Stimulated activated CD8-positive, alpha-beta memory T cell treated with anti-CD3 and anti-CD28 coated beads, Interleukin-15, amount 100 ng/mL, for 4 hours (primary cell): ENCODE measurements at places on chromosomes 3 and 15.

GRCh38 chr3:39531066-39531465 lies 63.6 kb downstream of the MOBP start:
- DNase-seq = no peak

GRCh38 chr15:45732662-45733061 lies 97.8 kb downstream of the SQOR start:
- no peak for DNase-seq

DNA sequence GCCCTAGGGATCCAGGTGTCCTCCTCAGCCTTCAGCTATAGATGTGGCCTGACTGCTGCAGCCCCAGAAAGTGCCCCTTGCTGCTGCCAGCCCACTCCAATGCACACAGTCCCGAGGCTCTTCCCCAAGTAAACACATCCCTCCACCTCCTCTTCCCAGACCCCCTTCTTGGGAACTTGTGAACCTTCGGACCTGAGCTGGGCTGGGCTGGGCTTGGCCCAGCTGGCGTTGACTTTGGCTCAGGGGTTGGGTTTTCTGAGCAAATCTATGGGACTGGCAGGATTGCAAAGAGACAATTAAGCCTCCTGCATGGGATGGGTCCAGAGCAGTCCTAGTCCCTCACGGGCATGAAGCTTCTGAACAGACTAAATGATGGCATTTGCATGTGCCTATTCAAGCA lies 14.7 kb downstream of the VIPR1 start:
- DNase-seq = no peak

DNA sequence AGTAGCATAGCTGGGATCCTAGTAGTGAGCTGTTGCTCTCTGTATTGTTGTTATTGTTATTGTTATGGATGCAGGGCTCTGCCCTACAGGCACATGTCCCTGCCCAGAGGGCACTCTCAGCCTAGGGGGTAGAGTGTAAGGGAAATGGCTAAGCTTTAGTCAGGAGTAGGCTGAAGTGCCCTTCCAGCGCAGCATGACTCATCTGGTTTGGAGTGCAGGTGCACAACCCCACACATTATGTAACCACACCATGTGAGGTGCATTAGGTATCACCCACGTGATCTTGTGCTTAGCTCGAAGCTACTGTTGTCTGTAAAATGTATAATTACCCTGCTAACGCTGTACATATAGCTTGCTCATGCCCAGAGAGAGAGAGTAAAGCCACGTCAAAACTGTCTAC lies 48.3 kb upstream of the TIPARP start:
- DNase-seq = no peak

GRCh38 chr3:11465744-11466616 lies 177.7 kb downstream of the VGLL4 start:
- no peak for DNase-seq

DNA sequence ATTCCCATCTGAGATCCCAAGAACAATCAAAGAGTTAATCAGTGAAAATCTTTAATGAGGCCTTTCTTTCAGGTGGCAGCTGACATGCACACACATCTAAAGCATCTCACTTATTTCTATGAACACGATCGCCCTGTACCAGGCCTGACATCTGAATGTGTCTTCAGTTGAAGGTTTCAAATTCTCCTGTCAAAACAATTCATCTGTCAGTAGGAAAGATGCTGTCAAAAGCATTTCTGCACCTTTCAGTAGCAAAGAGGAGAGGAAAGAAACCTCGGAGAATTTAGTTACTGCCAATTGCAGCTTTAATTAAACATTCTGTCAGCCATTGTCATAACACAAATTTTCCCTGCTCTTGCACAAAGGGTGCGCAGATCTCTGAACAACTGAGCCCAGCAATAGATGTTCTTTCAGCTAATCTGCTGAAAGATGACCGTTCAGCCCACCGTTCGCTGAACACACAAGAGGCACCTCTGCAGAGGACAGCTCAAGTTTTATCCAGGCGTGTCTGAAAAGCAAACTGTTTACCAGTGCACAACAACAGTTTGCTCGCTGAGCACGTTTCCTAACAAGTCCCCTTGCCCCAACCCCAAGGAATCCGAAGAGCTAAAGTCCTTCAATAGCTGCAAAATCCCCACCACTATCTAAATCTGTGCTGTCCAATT lies 34.1 kb downstream of the LRIG1 start:
- no peak for DNase-seq

- DNase-seq = no peak
Measured at GRCh38 chr3:63977893-63978292, 45.4 kb downstream of the PSMD6 start.

- no peak for DNase-seq
Measured at GRCh38 chr3:188394623-188395022, 240.7 kb downstream of the LPP start.

DNA sequence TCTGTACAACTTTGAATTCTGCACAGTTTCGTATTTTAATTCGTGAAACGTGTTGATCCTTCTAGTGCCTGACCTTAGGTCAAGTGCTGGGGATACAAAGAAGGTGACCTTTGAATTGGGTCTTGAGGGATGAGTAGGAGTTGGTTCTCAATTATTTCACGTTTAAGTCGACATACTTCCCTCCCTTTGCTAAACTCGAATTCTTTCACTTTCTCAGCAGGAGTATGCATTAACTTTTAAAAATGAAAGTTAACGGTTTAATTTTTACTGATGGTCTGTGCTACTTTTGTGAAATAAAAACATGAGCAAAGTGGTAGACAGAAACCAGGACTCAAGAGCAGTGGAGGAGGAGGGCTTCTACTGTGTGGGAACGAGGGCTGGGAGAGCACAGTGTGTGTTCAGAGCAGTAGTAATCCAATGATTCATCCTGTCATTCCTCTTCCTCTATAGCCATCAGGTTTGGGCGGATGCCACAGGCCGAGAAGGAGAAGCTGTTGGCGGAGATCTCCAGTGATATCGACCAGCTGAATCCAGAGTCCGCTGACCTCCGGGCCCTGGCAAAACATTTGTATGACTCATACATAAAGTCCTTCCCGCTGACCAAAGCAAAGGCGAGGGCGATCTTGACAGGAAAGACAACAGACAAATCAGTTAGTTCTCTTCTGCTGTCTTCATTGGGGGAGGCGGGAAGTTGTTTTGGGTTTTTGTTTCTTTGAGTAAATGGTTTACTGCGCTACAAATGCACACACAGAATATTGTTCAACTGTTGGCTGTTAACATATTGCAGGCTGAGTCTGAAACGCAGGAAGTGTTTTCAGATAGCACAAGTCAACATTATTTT lies 78.6 kb upstream of the TSEN2 start:
- no peak for DNase-seq

- DNase-seq = no peak
Measured at GRCh38 chr3:60909526-60909925, 341.7 kb downstream of the FHIT start.

- no peak for DNase-seq
Measured at GRCh38 chr3:167406876-167407492, 26.9 kb upstream of the ZBBX start.

DNA sequence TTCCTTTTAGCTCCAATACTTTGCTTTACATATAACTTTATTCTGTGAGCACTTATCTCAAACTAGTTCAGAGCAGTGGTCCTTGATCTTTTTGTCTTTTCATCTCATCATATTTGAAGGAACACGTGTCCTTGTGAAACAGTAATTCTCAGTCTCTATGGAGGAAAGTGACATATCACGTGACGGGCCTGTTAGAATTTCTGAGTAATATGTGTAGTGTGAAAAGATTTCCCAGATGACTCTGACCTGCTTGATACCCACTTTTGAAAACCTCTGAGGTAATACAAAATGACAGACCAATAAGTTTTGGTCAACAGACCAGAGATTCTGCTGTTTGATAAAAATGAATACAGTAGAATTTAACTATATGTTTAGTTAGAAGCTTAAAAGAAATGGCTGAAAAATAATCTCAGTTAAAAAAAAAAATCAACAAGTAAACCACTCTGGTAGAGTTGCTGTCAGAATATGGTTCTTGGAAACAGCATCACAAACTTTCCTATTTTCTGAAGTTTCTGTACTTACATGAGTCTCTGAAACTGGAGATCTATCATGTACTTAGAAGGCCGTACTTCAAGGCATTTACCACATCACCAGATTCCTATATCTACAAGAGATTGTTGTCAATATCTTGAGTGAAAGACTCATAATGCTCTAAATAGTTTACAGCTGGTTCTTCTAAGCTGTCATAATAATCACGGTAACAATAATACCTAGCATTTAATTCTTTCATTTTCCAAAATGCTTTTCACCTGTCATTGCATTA lies 590.2 kb upstream of the TBL1XR1 start:
- no peak for DNase-seq

- DNase-seq = no peak
Measured at GRCh38 chr3:141333836-141334626, 34.3 kb upstream of the ZBTB38 start.

GRCh38 chr15:55106155-55106554 lies 90.6 kb downstream of the RSL24D1 start:
- no peak for DNase-seq

DNA sequence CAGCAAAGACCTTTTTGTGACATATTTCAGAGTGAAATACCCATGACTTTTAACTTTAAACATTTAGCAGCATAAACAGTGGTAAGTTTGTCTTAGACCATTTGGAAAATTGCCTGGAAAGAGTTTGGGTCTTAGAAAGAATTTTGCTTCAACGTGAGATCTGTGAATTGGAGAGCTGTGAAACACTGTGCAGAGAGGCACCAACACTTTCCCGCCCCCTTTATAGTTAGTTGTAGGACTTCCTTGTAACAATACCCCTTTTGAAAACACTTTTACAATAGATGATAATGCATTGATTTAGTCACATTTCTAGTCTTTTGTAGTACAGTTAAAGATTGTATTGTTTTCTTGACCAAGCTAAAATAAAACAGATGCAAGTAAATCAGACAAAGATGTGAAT lies 43.5 kb upstream of the MBNL1 start:
- no peak for DNase-seq

DNA sequence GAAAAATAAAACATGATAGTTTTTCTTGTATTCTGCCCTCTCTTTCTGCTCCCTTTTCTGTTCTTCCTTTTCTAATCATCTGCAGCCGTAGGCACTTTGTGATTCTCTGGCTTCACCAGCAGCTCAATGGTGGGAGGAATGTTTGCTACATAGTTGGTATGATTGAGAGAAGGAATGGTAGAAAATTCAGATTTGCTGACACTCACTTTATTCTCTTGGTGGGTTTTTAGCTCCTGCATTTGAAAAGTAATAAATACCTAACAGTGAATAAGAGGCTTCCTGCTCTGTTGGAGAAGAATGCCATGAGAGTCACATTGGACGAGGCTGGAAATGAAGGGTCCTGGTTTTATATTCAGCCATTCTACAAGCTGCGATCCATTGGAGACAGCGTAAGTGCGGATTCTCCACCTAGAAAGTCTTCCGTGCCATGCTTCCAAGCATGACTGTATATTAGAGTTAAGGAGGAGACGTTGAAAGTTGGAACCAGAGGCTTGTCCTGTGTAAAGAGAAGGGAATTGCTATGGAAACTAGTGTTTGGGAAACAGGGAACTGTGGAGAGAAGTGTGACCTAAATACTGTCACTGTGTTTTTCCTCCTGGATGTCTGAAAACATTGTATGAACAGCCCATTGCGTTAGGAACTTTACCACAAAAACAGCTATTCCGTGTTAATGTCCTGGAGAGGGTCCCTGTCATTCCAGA lies 148.9 kb downstream of the ITPR1 start:
- DNase-seq = no peak

DNA sequence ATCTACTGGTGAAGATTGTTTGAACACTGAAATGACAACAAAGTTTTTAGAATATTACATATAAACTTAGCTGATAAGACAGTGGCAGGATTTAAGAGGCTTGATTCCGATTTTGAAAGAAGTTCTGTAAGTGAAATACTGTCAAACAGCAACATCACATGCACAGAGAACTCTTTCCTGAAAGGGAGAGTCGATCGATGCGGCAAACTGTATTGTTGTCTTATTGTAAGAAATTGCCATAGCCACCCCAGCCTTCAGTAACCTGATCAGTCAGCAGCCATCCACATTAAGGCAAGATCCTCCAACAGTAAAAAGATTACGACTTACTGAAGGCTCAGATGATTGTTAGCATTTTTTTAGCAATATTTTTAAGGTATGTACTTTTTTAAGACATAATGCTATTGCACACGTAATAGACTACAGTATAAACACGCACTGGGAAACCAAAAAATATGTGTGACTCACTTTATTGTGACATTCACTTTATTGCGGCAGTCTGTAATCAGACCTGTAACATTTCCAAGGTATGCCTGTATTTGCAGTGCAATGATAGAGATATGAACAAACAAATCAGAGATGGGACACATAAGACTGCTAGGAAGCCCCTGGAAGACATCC lies 225.6 kb upstream of the UBE2E1 start:
- no peak for DNase-seq

DNA sequence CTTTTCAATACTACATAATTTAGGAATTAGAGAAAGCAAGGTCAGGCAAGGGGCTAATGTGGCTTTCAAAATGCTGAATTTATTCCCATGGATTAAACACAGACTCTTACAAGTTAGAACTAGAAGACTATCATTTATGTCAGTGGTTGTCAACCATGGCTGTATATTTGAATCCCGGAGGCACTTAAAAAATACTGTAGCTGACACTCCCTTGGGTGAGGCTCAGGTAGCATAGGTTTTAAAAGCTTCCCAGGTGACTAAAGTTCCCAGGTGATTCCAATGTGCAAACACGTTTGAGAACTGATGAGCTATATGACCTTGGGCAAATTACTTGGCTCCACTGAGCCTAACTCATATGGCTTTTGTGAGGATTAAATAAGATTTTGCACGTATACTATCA lies 29.6 kb downstream of the AAGAB start:
- no peak for DNase-seq

DNA sequence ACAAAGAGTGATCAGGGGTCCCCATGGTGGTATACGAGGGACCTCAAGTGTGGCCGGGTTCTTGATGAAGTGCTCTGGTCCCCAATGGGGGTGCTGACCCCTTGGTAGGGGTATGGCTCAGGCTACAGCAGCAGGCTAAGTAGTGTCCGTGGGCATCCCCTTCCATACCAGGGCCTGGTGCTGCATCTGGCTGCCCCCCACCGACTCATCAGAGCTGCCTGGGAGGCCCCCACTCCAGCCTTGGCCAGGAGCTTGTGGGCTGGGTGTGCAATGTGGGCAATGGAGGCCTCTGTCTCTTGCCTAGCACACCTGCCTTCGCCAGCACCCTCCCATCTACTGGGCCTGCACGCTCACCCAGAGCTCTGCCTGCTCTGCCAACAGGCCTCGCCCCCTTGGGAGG lies 59.0 kb upstream of the SEC13 start:
- DNase-seq = no peak

DNA sequence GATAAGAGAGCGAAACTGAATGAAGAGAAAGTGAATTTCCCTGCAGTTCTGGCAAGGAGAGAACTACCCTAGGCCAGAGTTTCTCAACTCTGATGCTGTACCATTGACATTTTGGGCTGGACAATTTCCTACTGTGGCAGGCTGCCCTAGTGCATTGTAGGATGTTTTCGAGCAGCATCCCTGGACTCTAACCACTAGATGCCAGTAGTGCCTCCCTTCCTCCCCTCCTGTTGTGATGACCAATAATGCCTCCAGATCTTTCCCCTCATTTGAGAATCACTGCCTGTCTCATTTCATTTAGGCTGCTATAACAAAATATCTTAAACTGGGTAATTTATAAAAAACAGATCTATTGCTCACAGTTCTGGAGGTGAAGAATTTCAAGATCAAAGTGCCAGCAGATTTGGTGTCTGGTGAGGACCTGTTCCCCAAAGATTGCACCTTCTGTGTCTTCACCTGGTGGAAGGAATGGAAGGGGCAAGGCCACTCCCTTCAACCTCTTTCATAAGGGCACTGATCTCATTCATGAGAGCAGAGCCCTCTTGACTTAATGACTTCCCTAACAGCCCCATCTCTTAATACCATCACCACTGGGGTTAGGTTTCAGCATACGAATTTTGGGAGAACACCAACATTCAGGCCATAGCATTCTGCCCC lies 188.9 kb upstream of the MEIS2 start:
- DNase-seq = no peak

- no peak for DNase-seq
Measured at GRCh38 chr3:16147220-16147994, 27.1 kb upstream of the GALNT15 start.
